ENCODE measurements at places on chromosomes 7 and 10.

DNA sequence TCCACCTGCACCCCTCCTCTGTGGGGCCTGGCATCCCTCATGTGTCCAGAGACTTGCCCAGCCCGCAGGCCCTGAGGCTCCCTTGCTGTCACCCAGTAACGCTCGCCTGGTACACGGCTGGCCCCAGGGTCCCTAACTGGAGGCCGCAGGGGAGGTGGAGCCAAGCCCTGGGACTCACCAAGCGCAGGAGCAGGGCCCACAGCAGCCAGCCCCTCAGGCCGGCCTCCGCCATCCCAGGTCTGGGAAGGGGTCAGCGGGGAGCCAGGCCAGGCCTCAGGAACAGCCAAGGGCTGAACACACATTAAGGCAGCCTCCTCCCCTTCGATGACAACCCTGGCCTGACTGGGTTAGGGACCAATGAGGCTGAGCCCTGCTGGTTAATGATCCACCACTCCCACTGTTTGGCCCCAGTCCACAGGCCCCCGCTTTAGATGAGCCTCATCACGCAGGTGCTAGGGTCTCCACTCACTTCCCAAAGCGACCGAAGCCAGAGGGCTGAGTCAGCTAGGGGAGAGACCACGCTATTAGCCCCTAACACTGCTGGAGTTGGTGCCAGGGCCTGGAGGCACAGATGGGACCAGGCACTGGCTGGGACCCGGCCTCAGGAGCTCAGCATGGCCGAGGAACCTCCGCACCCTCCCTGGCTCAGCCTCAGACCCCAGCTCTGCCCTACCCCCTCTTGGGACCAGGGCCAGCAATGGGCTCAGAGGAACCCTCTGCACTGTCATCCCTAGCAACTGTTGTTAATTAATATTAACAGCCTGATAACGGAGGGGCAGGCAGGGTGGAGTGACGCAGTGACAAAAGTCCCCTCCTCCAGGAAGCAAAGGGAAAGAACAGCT lies at the start of gene NPC1L1:
Gene NPC1L1 (minus strand): TSS at position 303 of the 842 bp plus-strand sequence. CDS start 71 bp downstream, at position 232.
- no peak for DNase-seq

GRCh38 chr7:81846398-81846797 lies 76.6 kb upstream of the HGF start:
- DNase-seq, result no peak

- no peak for DNase-seq
Measured at GRCh38 chr10:29083096-29083495, 205.8 kb upstream of the LYZL1 start.

GRCh38 chr7:158386866-158387545 lies 200.6 kb downstream of the PTPRN2 start:
- DNase-seq, result no peak

DNA sequence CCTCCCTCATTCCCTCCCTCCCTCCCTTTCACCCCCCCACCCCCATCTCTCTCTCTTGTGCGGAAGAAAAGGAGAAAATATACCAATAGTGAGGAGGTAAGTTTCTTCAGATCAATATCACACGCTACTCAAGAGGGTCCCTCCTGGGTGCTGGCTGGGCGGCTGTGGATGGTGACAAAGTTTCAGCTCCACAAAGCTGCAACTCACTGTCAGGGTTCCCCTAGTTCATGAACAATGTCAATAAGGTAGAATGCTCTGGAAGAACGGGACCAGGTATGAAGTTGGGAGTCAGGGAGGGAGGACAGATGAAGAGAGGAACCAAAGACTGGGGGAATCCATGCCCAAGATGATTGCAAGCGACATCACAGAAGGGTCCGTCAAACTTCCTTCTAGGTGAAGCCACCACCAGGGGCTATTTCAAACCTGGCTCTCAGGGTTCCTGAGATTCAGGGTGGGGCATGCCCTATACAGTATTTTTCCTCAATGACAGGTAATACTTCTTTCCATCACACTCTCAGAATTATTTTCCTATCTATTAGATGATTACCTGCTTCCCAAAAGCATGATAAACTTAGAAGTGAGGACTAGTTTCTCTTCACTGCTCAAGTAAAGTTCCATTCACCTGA lies 1.4 kb upstream of the PDE1C start:
- DNase-seq, result no peak
